ENCODE measurements at places on chromosomes 2 and 18.
A peak's percentile ranks its signal among the peaks of the same experiment; 100 is the strongest.

DNA sequence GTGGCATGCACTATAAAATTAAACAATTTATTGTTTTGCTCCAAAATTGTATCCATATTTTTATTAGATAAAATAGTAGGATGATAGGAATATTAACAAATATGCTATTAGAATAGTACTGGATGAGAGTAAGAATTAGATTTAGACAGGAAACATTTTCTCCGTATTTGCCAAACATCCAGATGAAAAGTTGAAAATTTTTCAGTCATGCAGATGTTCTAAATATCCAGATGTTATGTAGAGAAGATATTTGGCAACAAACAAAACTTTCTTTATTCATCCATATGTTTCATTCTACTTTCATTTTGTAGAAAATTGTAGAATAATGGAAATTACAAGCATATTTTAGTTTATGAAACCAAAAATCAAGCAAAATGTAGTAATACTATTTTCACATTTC, 45.2 kb upstream of the NEUROD1 start:
- DNase-seq, result no peak

- DNase-seq, result no peak
Observed at GRCh38 chr18:26406854-26407517, 141.4 kb downstream of the KCTD1 start.

DNA sequence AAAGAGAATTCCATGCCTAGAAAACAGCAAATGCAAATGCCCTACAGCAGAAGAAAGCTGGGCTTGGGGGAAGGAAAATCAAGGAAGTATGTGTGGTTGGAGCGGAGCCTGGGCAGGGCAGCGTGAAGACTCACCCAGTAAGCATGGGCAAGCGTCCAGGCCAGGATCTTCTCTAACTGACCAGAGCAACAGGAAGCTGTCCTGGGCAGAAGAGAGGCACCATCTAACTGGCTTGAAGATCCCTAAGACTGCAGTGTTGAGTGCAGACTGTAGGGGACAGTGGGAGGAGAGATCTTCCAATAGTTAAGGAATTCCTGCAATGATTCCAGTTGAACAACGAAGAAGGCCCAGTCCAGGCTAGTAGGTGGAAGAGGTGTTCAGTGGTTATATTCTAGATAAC, 57.9 kb downstream of the NXPH2 start:
- no peak for DNase-seq

GRCh38 chr2:187527262-187527661, 27.0 kb downstream of the TFPI start:
- no peak for DNase-seq

DNA sequence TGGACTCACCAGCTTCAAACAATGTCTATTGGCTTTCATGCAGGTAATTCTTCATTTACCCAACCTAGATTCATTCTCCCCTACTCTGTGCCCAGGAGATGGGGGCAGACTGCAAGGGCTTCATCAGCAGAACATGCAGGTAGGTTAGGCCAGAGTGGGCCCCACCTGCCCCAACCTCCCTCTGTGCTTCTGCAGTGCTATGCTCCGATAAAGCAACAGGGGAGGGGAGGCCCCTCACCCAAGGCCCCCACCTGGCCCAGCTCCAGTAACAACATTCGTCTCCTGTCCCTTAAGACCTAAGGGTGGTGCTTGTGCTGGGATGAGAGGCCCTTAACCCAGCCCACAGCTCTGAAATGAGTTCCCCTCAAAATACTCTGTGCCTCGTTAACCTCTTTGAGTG, 16.7 kb upstream of the GYPC start:
- no peak for DNase-seq

DNA sequence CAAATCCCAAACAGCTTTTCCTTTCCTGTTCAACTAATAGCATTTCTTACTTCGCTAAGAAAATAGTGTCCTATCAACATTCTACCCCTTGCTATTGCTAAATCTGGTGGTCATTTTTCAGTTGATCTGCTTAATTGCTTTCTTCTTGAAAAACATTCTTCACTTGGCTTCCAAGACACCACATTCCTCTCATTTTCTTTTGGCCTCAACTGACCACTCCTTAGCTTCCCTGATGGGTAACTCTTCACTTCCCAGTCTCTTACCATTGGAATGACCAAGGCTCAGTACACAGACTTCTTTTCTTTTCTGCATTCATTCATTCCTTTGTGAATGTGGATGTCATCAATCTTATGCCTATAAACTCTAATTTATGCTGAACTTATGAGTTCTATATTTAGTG, 230.8 kb upstream of the CDH2 start:
- no peak for DNase-seq

GRCh38 chr2:146927080-146927711, 917.6 kb upstream of the ACVR2A start:
- no peak for DNase-seq

- no peak for DNase-seq
Observed at GRCh38 chr18:76524477-76524876, 29.4 kb upstream of the ZNF516 start.

- no peak for DNase-seq
Observed at GRCh38 chr18:23377669-23378301, 75.3 kb upstream of the RIOK3 start.

DNA sequence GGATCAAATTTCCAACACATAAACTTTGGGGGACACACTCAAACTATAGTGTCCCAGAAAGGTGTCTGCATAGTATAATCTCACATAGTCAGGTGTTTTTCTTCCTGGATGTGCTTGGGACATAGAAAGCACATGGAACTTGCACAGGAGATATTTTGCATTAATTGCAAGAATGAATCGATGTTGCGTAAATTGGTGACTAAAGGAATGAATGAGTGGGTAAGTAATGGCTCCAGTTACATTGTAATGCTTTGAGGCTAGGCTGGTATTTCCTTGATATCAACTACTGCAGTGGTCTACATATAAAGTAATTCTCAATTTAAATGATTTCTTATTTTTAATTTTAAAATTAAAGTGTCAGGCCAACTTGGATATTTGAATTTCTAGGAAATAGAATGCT, 53.4 kb downstream of the SH3RF3 start:
- DNase-seq, result no peak

GRCh38 chr2:119292226-119292625, 68.6 kb downstream of the STEAP3 start:
- DNase-seq, result no peak

GRCh38 chr18:32683044-32683443, 89.8 kb downstream of the KLHL14 start:
- DNase-seq, result no peak

GRCh38 chr2:197760293-197760657, 24.8 kb downstream of the BOLL start:
- DNase-seq, result no peak

DNA sequence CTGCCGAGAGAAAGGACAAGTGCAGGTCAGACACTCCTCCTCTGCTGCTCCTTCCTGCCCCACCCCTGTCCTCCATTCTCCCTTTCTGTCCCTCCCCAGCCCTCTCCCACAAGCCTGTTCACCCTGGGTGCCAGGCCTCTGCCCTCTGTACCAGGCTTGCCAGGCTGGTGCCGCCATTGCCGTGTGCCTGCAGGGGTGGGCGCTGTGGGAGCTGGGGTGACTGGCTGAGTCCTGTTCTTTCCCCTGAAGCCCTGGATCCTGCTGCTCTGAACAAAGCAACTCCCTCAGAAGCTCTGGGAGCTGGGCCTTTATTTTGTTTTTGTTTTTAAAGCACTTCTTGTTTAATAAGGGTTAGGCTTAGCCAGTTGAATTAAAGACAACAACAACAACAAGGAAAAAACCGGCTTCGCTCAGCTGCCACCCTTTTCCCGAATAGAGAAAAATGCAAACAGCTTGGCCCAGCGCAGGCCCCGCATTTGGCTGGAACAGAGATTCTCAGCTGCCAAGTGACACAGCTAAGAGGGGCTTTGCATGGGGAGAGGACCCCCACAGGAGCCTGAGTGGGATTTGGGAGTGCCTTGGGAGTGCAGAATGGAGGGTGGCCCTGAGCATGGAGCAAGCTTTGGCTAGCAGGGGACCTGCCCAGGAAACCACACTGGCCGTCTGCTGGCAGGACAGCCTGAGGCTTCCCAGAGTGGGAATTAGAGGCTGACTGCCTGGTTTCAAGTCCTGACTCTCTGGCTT, 9.1 kb downstream of the PCARE start:
- DNase-seq, result no peak

DNA sequence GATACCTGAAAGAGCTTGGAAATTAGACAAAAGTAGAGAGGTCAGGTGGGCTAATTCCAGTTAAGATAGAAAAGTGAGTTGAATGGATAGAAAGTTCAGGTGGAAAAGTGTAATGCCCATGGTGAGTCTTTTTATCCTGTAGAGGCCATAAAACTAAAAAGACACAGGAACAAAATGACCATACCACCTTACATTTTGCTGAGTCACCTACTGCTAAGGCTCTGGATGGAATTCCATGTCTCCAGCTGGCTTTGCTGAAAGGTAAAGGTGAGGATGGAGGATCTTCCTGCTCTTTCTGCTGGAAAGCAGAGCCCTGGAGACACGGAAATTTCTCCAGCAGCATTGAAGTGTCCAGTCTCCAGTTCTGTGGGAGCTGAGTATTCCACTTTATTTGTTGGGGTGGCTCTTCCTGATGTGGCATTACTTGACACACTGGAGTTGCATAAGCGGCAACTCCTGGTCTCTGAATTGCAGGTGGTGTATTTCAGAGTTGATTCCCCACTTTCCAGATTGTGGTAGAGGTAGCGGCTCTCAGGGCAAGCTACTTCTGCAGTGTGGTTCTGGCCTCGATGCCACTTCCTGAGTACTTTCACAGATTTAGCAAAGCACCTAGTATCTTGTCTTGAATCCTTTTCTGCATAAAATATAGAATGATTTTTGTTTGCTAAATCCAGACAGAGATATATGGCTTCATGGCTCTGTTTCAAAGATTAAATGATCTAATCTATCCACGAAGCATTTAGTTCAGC, 10.7 kb downstream of the IL1RL2 start:
- DNase-seq, result no peak

GRCh38 chr2:236661061-236661761, 91.6 kb downstream of the ACKR3 start:
- DNase-seq, result no peak

- no peak for DNase-seq
Observed at GRCh38 chr2:60857056-60857455, 24.3 kb upstream of the REL start.

DNA sequence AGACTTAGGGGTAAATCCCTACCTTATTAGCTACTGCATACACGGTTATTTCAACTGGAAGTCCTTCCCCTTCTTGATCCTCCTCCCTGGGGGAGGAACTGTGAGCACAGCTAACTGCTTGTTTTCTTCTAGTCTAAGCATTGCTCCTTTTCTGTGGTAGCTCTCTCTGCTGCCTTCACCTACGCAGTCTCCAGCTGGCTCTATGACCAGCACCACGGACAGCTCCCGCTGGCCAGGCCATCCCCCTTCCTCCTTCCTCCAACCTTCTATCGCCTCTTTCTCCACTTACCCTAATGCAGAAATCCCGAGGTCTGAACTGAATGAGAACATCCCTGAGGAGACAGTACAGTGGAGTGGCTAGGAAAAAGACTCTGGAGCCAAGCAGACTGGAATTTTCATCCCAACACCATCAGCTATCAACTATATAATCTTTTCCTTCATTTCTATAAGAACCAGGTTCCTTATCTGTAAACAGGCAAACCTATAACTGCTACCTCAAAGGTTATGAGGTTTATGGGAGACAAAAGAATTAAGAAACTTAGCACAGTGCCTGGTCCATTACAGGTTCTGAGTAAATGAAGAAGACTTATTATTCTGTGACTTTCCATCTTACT, 4.7 kb upstream of the CFAP65 start:
- no peak for DNase-seq

- no peak for DNase-seq
Observed at GRCh38 chr2:102758439-102758838, 3.4 kb upstream of the TMEM182 start.

- peak; percentile 44 for DNase-seq
Observed at GRCh38 chr2:98505311-98505808, 60.7 kb downstream of the INPP4A start.

DNA sequence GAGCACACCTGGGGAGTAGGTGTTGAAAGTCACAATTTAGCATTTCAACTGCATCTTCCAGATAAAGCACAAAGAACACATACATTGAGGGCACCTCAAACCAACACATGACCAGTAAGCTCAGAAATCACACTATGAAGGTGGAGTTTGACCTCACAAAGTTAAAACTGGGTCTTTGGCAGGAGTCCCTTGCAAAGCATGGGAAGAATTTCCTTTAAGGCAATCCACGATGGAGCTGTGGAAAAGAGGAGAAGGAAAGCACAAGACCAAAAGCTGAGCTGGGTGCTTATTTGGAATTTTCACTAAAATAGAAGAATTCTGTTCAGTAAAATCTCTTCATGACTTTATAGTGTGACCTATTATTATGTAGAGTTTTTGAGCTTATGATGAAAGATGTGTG, 212.9 kb upstream of the APCDD1 start:
- no peak for DNase-seq

- no peak for DNase-seq
Observed at GRCh38 chr18:55497825-55498403, 90.1 kb downstream of the TCF4 start.

DNA sequence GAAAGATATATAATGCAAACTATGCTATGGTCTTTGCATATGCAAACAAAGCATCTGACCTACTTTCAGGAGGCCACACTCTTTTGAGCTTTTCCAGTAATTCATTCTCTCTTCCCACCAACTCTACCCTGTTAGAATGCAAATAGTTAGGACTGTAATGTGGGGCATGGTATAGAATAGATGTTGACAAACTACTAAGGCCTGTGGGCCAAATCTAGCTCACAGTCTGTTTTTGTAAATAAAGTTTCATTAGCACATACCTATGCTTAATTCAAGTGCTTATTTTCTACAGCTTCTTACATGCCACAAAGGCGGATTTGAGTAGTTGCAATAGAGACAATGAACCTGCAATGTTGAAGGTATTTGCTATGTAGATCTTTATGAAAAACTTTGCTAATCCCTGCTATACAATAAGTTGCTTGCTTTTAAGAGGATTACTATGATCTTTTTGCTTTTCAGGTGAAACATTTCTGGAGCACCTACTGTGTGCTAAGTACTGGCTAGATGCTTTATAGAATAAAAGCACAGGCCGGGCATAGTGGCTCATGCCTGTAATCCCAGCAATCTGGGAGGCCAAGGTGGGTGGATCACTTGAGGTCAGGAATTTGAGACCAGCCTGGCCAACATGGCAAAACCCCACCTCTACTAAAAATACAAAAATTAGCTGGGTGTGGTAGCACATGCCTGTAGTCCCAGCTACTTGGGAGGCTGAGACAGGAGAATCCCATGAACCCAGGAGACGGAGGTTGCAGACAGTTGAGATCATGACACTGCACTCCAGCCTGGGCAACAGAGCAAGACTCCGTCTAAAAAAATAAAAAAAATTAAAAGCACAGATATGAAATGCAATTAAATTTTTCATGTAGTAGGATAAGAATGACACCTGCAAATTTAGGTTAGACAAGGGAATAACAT, 267.8 kb downstream of the DPP10 start:
- no peak for DNase-seq
